Sigmoid colon (tissue), 7 donors: ENCODE measurements at places on chromosomes 3 and 15. TPM values are rescaled to one million over a fixed set of nuclear protein-coding genes. Genes with fewer than 3 reads are reported as not detected.

DNA sequence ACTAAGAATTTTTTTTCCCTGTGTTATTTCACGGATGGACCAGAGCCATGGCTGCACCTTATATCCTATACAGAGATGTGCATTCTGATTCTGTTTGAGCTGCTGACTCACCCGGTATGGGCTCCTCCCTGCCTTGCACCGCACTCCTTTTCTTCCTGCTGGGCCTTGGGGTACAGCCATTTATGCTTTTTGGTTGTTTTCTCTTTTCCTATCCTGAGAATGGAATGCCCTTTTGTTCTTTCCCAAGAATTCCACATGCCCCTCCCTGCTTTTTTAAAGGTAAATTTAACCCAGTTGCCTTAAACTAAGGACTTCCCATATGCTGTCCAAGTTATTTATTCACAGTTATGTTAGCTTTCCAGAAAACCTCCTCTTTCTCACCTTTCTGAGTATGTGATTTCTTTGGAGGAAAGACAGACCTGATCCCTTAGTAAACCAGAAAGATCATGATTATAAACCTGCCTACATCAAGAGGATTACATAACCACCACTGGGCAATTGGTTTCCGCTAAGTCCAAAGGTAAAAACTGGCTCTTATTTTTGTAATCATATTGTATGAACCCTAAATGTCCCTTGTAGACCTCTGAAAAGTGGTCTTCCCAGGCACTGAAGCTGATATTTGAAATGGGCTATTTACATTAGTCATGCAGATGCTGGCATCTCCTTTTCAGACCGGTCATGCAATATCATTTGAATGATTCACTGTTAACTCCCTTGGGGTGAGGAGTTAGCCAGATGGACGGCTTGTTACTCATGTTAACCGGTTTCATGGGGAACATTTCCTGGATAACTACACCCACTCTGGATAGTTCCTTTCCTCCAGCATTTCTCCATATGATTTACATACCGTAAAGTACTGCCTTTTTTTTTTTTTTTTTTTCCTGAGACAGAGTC is 45.5 kb downstream of the TMOD3 start:
- DNase-seq = peak; percentile 67

PIGZ gene
- total RNA-seq = 12.2 TPM

EIF4E3 gene
- 35.3 TPM for total RNA-seq

LSAMP gene
- total RNA-seq = 36.7 TPM

CLDN11 gene
- 22.2 TPM for total RNA-seq

TMEM212 gene
- total RNA-seq = not detected

GABRR3 gene
- not detected for total RNA-seq

DNA sequence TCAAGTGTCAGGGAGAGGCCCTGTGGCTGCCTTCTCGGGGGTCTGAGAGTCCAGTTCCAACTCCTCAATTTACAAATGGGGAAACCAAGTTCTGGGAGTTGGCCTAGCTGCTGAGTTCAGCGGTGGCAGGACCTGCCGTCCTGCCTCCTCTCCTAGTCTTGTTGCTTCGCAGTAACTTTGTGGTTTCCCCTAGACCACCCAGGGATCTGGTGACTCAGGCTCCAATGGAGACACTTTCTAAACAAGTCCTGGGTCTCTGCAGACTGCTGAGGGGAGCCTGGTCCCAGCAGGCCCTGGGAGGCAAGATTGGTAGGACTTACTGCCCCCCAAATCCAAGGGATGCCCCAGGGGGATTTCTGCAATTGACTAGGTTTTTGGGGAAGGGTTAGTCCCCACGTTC is 83.6 kb downstream of the SMAD6 start:
- no peak for DNase-seq

CASR gene
- total RNA-seq = 0.14 TPM

SCN11A gene
- total RNA-seq = 3.0 TPM

FAM240A gene
- total RNA-seq = not detected

GRCh38 chr15:38525489-38525888 is 39.1 kb downstream of the RASGRP1 start:
- DNase-seq = no peak

DNA sequence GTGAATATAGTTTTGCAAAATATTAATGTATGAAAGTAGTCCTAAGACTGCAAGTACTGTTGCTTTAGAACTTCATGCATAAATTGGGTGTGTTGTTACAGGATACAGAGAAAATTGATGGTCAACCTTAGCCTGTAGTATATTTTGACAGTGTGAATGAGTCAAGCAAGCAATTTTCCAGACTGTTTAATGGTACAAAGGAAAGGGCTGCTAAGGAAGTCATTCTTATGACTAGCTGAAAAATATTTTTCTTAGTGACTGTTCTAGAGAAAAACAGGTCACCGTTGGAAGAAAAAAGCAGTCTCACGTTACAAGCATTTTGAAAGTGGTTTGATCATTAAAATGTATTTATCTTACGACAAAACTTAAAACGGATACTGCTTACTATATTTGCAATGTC is 49.2 kb downstream of the MBNL1 start:
- no peak for DNase-seq

GRCh38 chr3:16667633-16668032 is 62.4 kb upstream of the DAZL start:
- no peak for DNase-seq

GRCh38 chr15:50126072-50126471 is 7.0 kb upstream of the ATP8B4 start:
- no peak for DNase-seq

XCR1 gene
- total RNA-seq = not detected

DNA sequence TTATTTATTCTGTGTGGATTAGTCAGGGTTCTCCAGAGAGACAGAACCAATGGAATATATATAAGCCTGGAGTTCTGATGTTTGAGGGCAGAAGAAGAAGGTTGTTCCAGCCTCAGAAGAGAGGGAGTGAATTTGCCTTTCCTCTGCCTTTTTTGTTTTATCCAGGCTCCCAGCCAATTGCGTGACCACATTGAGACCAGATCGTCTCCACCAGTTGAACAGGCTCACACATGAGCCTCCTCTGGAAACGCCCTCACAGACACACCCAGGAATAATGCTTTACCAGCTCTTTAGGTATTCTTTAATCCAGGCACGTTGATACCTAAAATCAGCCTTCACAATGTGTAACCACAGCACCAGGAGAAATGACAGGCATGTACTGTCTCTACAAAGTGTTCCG is 923.1 kb downstream of the TBL1XR1 start:
- DNase-seq = no peak

DNA sequence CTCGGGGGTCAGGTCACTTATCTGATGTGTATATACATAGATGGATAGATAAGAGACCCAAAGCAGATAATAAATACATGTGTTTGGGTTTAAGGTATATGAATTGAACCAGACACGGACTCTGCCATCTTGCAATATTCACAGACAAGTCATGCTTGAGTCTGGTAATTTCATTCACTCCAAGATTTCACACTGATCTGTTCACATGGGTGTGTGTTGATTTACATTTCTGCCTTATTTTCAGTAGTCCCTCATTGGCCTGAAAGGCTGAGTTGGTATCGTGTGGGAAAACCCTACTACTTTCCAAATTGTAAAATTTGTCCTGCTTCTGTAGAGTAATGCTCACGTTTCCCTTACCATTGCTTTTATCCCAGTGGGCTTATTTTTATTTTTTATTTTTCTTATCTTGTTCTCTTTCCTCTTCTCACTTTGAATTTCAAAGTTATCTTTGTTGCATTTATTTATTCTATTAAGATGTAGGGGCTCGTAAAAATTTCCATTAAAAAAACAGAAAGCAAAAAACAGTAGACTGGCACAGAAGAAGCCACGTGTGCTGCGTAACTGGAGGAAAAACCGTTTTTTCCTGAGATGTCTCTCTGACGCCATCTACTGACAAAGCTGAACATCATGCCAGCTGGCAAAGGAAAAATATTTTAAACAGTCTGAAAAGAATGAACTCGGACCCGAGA is 10.8 kb upstream of the MFSD1 start:
- no peak for DNase-seq

ARPP19 gene
- total RNA-seq = 137 TPM

GRCh38 chr15:90560229-90560776 is 30.6 kb downstream of the CRTC3 start:
- DNase-seq = peak; percentile 89

- DNase-seq = no peak
These were observed 27.1 kb upstream of the TPRG1 start for GRCh38 chr3:189144645-189145044.

DNA sequence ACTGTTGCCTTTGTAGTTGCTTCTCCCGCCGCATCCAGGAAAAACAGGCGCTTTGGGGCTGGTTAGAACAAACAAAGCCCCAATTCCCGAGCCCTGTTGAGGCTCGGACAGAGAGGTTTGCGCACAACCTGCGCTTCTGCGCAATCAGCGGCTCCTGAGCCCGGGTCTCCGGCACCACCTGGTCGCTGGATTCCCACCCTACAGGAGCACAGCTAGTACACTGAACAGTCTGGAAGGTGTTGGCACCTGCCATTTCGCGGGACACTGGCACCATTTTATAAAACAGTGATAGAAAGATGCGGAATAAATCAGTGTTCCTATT is 13.8 kb downstream of the ZIC4 start:
- no peak for DNase-seq

DNA sequence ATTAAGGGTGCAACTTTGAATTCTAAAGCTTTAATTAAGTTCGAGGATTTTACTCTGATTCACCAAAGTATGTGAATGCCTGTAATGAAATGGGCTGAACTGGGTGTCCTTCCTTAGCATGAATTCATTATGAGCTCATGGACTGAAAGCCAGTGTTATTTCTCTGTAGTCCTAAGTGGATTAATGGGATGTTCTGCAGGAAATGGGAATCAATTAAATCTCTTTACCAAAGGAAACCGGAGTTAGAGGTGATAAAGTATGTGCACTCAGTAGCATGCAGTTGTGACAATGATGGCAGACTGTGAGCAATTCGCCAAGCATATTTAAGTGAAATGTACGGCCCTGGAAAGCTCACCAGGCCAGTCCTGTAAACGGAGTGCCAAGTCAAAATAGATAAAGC is 138.7 kb downstream of the CHL1 start:
- DNase-seq = no peak

GRCh38 chr3:77427528-77427927 is 387.6 kb downstream of the ROBO2 start:
- no peak for DNase-seq

- DNase-seq = no peak
These were observed 81.1 kb downstream of the PDCD6IP start for GRCh38 chr3:33879540-33879939.

- no peak for DNase-seq
These were observed 6.1 kb upstream of the DUSP7 start for GRCh38 chr3:52062505-52062904.

CLRN1 gene
- not detected for total RNA-seq

DNA sequence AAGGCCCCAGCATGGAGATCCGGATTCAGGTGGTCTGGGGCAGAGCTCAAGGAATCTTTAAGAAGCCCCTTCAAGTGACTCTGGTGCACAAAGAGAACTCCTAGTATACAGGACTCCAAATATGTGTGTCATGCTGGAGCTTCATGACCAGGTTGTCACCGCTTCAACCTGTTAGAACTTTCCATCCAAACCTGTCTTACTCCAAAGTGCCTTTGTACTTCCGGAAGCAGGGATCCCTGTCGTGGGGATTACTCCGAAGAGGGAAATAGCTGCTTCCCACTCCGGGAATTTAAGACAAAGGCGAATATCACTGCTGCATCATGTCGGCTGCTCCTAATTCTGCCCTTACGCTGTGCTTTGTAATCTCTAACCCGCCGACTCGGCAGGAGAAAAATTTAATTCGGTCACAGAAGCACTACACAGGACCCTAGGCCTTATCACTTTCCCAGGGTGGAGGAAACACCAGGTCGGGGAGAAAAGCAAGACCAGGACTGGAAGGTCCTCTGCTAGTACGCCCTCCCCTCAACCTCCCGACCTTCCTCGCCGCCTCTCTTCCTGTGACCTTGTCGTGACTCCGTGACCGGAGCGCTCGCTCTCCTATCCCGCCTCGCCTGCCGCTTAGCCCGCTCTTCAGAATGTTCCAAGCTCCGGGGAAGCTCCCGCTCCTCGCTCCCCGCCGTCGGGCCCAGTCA is 730 bp downstream of the HIGD1A start:
- DNase-seq = no peak

GRCh38 chr15:68056097-68056865 is 2.2 kb downstream of the PIAS1 start:
- no peak for DNase-seq

DNA sequence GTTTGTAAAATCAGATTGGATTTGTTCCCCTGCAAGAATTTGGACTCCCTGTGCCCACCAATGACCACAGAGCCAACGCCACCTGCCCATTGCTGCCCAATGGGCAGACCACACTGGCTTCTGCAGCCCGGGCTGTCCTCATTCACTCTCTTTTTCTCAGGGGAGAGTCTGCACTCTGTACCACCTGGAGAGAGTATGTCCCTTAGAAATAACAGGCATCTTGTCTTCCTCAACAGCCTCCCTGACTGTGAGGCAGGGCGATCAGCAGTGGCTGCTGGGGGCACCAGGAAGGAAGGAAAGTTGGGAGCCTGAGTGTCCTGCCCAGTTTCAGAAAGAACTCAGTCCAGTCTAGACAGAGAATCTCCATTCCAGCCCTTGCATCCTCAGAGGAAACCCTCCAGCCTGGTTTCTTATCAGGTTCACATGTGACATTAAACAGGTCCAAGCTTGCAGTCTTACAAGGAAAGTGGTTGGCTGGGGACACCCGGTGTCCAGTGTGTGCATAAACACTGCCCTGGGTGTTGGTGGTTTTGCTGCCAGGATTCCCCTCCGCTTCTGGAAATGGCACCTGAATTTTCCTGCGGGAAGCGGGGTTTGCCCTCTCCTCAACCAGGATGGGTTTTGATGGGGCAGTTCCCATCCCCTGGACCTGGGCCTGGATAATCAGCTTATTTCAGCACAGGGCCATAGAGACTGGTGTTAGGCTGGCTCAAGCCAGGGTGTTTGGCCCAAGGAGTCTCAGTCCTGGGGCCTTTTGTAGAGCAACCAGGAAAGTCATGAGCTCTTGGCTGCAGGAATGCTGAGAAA is 37.2 kb downstream of the SSUH2 start:
- no peak for DNase-seq

IL5RA gene
- 0.49 TPM for total RNA-seq

DNA sequence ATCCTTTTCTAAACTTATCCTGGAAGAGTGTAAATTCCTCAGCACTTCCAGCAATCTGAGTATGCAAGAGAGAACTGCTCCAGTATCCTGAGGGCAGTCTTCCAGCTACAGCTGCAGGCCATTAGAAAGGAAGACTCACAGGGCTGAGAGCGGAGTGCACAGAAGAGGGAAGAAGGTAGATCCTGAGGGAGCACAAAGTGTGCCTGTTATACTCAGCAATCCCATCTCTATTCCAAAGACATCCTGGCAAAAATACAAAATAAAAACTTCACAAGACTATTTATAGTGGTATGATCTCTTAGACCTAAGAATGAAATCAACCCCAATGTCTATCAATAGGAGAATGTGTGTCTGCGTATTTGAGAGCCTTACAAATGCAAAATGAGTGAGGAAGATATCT is 292.0 kb downstream of the ZIC1 start:
- no peak for DNase-seq

TLE3 gene
- total RNA-seq = 82.0 TPM

TOPBP1 gene
- 16.1 TPM for total RNA-seq

GRCh38 chr3:114454551-114455251 is 160.9 kb downstream of the TIGIT start:
- no peak for DNase-seq

EFCC1 gene
- total RNA-seq = 4.6 TPM

GRCh38 chr3:151275091-151275490 is 3.3 kb downstream of the P2RY14 start:
- DNase-seq = no peak
